ENCODE measurements at places on chromosomes 4 and X.

GRCh38 chrX:109760922-109761250 is 27.8 kb upstream of the ACSL4 start:
- DNase-seq = no peak

DNA sequence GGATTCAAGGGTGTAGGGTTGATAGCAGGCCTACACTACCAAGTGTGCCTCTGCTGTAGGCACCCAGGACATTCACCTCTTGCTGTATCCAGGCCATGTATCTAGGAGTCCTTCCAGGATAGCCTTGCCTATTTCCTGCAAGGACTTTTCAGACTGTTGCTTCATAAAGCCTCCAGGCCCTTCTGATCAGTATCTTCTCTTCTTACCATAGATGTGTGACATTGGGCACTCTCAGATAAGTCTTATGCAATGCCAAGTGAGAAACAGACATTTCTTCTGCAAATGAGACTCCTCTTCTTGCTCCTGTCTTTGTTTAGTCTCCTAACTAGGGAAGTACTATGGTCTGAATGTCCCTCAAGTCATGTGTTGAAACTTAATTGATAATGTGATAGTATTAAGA is 386.8 kb downstream of the ANKRD50 start:
- DNase-seq = no peak

- no peak for DNase-seq
Measured at GRCh38 chrX:44178274-44179053, 165.0 kb downstream of the EFHC2 start.

- DNase-seq = no peak
Measured at GRCh38 chr4:183286590-183287308, 33.3 kb downstream of the CLDN22 start.

GRCh38 chrX:3501833-3502535 is 155.5 kb upstream of the MXRA5 start:
- no peak for DNase-seq

GRCh38 chr4:141571362-141571761 is 65.0 kb upstream of the IL15 start:
- DNase-seq = no peak

GRCh38 chr4:36508394-36508793 is 227.0 kb downstream of the DTHD1 start:
- no peak for DNase-seq

- DNase-seq = no peak
Measured at GRCh38 chr4:104629601-104630000, 134.9 kb upstream of the CXXC4 start.

DNA sequence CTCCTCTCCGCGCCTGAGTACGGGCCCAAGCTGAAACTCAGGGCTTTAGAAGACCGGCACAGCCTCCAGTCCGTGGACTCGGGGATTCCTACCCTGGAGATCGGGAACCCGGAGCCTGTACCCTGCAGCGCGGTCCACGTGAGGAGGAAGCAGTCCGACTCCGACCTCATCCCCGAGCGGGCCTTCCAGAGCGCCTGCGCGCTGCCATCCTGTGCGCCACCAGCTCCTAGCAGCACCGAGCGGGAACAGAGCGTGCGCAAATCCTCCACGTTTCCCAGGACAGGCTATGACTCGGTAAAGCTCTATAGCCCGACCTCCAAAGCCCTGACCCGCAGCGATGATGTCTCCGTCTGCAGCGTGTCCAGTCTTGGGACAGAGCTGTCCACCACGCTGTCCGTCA is 13.9 kb downstream of the TBC1D14 start:
- DNase-seq = no peak

GRCh38 chr4:56874166-56874565 is 33.5 kb upstream of the REST start:
- no peak for DNase-seq

- no peak for DNase-seq
Measured at GRCh38 chrX:69029771-69030170, 135.5 kb downstream of the PJA1 start.

DNA sequence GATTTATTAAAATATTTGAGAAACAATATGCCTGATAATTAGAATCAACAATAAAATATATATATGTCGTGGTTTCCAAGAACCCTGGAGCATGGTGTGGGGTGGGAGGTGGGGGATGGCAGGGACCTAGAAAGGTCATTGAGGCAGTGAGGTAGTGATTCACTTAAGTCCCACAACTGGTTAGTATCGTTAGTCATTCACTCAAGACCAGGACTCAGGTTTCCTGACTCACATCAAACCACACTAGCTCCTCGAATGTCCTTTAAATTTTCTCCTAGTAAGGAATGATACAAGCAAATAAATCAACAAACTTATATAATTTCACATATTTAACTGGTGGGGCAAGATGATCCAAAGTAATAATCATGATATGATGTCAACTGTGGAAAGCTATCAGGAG is 158.8 kb upstream of the AADAT start:
- no peak for DNase-seq

DNA sequence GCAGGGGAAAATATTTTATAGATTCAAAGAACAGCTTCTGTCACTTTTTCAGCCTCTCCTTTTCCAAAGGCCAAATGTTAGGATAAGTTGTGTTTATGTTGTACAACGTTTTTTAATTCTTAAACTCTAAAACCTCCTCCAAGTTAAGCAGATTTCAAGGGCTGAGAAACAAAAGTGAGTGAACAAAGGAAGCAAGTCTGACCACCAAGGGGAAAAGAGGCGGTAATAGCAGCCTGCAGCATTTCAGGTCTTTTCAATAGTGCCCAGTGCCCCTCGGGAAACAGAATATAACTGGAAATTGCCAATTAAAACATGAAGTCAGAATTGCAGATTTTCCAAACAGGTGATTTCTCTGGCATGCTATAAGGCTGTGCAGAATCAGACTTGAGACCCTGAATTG is 510.0 kb upstream of the HTR2C start:
- no peak for DNase-seq

DNA sequence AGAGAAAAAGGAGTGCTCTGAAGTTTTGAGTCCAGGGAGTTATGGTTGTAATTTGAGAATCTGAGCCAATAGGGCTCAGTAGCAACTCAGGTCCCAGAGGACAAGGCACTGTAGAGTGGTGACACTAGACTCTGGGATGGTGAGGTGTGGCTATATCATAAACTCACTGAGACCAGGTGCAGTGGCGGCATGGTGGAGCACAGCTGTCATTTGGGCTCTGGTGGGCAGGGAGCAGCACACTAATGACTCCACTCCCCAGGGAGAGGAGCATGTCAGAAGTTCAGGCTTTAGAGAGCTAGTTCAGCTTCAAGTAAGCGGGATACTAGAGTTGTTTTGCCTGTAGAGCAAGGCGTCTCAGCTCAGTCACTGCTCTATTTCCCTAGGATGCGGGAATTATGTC is 165.4 kb upstream of the USP38 start:
- no peak for DNase-seq

DNA sequence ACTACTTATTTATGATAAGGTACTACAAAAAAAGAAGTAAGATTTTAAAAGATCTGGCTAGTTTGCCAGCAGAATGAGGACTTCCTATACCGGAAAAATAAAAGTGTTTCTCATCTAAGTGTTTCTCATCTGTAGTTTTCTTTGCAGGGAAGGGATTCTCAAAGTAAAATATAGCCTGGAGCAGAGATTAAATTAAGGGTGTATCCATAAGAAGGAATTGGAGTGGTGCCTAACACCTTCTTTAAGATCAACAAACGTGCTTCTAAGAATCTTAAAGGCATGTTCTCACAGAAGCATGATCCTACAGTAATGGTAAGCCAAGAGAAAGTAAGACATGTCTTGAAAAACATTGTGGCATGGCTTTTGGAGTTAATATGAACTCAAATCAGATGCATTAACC is 528.2 kb downstream of the GBA3 start:
- no peak for DNase-seq

GRCh38 chr4:7020290-7020689 is 22.9 kb upstream of the TADA2B start:
- DNase-seq = no peak

DNA sequence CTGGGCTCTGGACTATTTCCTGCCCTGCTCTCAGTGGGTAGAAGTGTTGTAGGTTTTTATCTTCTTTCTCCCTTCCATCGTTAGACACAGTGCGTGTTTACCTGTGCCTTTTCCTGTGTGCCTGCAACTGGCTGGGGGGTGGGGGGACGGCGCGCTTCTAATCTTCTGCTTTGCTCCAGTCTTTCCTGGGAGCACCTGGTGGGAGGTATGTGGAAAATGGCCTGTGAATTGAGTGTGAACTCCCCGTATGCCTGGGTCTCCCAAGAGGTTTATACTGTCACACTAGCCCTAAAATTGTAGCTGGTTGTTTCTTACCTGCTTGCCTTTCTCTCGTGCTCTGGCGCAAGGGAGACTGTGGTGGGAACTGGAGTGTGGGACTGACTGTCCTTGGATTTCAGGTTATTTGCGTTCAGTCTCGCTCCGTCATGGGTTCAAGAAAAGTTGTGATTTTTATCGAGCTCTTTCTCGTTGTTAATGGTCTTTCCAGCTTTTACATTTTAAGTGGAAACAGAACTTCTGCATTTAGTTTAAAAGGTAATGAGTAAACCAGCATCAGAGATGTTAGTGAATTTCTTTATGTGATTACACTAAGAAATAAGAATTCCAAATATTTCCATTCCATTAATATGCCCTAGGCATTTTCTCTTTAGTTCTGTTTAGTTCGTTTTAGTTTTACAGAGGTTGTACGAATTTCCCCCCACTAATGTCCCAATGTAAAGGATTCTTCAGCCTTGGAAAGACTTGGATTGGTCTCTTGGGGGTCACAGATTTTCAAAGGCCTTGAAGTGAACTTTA is 15.3 kb downstream of the MRPL1 start:
- no peak for DNase-seq

DNA sequence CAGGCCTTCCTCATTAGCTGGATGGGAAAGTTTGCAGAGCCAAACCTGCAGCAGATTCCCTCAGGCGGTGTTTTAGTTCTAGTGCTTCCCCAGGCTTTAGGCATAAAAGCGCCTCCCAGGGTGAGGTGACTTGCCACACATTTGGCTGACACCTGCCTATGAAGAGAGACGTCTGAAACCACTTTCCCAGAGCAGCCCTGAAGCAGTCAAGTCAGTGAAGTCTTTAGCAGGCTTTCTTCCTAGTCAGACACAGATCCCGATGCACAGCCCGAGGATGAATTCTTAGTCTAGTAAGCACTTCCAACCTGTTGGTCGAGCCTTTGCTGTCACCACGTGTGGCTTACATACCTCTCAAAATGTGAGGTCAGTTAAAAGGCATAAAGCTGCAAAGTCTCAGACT is 484.1 kb downstream of the SMARCA1 start:
- no peak for DNase-seq

- peak; percentile 57 for DNase-seq
Measured at GRCh38 chr4:47824840-47825239, 13.0 kb downstream of the CORIN start.

- no peak for DNase-seq
Measured at GRCh38 chrX:131881194-131881593, 141.9 kb upstream of the STK26 start.

GRCh38 chrX:155888139-155888538 is 7.0 kb downstream of the VAMP7 start:
- DNase-seq = no peak

GRCh38 chrX:43450355-43450754 is 205.7 kb upstream of the MAOA start:
- no peak for DNase-seq

DNA sequence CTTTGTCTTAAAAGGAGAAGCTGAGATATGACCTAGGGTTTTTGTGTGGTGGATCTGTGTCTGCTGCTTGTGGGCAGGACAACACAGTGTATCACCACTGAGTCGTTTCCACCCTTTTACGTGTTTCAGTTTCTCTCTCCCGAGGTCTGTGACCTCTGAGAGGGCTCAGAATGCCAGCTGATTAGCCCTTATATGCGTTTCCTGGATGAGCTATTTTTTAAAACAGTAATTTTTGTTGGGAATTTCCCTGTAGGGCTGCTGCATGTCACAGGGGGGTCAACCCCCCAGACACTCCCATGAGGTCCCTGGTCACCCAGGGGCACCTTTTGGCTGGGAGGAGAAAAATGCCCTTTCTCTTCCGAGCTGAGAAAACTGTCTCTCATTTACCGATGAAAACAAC is 170.4 kb upstream of the CASK start:
- DNase-seq = no peak

- no peak for DNase-seq
Measured at GRCh38 chr4:7120341-7120740, 52.5 kb upstream of the GRPEL1 start.

- no peak for DNase-seq
Measured at GRCh38 chr4:173526724-173527102, 3.3 kb downstream of the HAND2 start.

- no peak for DNase-seq
Measured at GRCh38 chr4:182918791-182919302, 1.7 kb upstream of the DCTD start.

DNA sequence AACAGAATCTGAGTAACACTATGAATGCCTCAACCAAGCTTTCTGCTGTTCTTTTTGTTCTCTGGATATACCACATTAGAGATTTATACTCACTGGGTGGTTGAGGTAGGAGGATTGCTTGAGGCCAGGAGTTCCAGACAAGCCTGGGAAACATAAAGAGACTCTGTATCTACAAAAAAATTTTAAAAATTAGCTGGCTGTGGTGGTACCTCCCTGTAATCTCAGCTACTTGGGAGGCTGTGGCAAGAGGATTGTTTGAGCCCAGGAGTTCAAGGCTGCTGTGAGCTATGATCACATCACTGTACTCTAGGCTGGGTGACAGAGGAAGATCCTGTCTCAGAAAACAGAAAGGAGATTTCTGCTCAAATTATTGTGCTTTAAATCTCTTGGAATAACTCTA is 161.6 kb upstream of the RAPGEF2 start:
- DNase-seq = no peak

GRCh38 chr4:146273204-146273901 is 59.0 kb downstream of the REELD1 start:
- no peak for DNase-seq

GRCh38 chrX:63959975-63960374 is 175.0 kb upstream of the ARHGEF9 start:
- DNase-seq = no peak

- no peak for DNase-seq
Measured at GRCh38 chr4:183161630-183162029, 62.6 kb downstream of the WWC2 start.
